ENCODE measurements at places on chromosomes 3 and 15.

- DNase-seq, result no peak
Observed at GRCh38 chr3:98725352-98725751, 37.8 kb upstream of the ST3GAL6 start.

GRCh38 chr3:75978686-75979085 is 193.3 kb upstream of the ZNF717 start:
- DNase-seq, result no peak

GRCh38 chr3:194689493-194689944 is 3.8 kb downstream of the FAM43A start:
- no peak for DNase-seq

- DNase-seq, result no peak
Observed at GRCh38 chr3:186168976-186169375, 60.1 kb upstream of the ETV5 start.

GRCh38 chr3:53071882-53072431 is 26.1 kb upstream of the SFMBT1 start:
- DNase-seq, result no peak

DNA sequence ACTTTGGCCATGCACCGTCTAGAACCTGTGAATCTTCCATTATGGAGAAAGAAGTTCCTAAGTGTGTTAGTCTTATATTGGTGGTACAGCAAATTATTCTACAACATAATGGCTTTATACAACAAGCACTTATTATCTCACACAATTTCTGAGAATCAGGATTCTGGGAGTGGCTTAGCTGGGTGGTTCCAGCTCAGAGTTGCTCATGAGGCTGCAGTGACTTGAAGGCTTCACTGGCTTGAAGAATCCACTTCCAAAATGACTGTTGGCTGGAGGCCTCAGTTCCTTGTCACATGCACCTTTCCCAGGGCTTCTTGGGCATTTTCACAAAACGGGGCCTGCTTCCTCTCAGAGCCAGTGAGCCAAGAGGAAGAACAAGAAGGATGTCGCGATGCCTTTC is 82.3 kb upstream of the RNF7 start:
- no peak for DNase-seq

GRCh38 chr3:65070968-65071367 is 383.2 kb upstream of the ADAMTS9 start:
- no peak for DNase-seq

- no peak for DNase-seq
Observed at GRCh38 chr3:25673738-25674298, 9.1 kb upstream of the TOP2B start.

- DNase-seq, result no peak
Observed at GRCh38 chr15:42165106-42165505, 8.7 kb upstream of the PLA2G4F start.

- DNase-seq, result no peak
Observed at GRCh38 chr3:99907959-99908544, 90.4 kb downstream of the CMSS1 start.

DNA sequence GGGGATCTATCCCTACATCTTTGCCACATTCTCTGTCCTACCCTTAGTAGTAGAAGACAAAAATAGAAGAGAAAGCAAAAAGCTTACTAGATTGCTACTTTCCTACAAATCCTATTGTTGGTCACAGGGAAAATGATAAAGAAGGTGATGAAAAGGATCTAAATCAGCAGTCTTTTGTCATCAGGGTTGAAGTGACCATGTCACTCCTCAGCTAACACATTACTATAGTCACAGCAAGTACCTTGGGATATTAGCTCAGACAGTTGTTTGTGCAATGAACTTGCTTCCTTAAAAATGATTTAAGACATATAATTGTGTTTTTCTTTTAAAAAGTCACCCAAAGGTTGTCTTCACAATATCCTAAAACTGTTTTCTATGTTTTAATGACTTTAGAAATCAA is 6.3 kb downstream of the ST3GAL6 start:
- no peak for DNase-seq

- DNase-seq, result no peak
Observed at GRCh38 chr3:34109021-34109420, 310.6 kb downstream of the PDCD6IP start.

- no peak for DNase-seq
Observed at GRCh38 chr3:78724859-78725258, 1042.9 kb downstream of the ROBO1 start.

GRCh38 chr3:39127269-39127907 is 19.9 kb downstream of the TTC21A start:
- DNase-seq, result no peak

DNA sequence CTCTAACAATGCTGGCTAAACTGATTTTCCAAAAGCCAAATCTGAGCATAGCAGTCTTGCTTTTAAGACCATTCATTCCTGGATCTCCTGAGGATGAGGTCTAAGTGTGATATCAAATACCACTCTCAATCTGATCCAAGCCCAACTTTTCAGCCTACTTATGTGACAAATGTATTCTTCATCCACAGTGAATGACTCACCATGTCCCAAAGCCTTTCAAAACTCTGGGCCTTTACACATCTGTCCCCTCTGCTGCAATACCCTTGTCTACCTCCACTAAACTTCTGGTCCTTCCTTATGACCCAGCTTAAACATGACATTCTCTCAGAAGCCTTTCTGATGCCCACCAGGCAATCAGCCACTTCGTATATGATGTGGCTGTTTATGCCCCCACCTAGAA is 4.6 kb downstream of the ANAPC13 start:
- no peak for DNase-seq

- DNase-seq, result no peak
Observed at GRCh38 chr15:95492388-95493070, 838.0 kb upstream of the NR2F2 start.

DNA sequence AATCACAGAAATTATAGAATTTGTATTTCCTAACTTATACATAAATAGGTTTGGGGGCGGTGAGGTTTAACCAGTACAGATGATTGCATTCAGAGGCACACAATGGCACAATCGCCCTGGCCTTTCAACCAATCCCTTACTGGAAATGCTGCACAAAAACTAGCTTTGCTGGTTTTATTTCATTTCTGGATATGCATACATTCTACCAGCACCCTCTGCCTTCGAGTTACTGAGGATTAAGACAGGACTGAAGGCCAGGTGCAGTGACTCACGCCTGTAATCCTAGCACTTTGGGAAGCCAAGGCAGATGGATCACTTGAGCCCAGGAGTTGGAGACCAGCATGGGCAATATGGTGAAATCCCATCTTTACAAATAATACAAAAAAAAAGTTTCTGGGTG is 336.1 kb downstream of the ARRDC4 start:
- no peak for DNase-seq

- no peak for DNase-seq
Observed at GRCh38 chr15:69891070-69891536, 206.6 kb downstream of the TLE3 start.

DNA sequence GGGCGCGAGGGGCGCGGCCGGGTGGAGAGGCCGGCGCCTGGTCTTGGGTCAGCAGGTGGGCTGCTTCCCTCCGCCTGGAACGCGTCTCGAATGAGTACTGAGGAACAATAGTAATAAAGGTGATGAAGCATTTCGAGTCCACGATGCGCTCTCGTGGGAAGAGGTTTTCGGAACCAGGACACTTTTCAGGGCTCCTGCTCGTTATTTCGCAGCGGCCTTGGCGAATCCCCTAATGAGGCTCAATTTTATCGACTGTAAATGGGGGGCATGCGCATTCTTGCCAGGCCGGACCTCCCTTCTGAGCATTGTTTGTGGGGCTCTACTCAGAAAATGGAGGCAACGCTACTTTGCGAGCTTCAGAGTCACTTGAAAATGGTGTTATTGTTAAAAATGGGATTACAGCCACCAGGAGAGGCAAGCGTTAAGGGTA is 1.2 kb downstream of the NR2C2 start:
- no peak for DNase-seq

- no peak for DNase-seq
Observed at GRCh38 chr3:127654374-127654773, 18.4 kb upstream of the ABTB1 start.

GRCh38 chr3:462851-463250 is 266.3 kb downstream of the CHL1 start:
- DNase-seq, result no peak

DNA sequence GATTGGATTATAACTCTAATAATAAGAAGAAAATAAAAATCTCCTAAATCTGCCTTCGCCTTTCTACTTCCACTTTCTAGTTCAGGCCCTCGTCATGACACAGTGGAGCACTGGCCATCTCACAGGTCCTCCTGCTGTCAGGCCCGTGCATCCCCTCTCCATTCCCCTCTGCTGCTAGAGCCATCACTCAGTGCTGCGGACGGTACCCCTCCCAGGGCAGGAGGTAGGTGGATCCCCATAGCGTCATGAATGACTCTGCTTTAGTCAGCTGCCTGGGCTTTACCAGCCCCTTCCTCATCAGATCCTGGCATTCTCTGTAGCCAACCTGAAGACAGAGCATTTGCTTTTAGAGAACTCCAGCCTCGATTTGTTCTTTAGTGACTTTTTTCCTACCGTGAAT is 12.0 kb upstream of the PPP1R2 start:
- no peak for DNase-seq

DNA sequence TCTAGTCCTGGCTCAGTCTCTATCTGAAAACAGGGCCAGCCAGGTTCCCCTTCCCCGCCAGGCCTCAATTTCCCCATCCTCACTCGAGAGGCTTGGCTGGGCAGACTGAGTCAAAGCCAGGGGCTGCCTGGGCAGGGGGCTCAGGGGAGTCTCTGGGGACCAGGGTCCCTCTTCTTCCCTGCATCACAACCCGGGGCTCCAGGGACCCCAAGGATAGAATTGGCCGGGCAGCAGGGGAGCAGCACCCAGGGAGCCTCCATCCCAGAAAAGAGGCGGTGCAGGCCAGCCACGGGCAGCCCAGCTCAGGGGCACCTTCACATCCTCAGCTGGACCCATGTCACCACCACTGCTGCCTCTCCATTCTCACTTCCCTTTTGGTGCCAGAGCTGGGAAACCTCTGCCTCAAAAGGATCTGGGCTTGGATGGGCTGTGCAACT is 13.3 kb upstream of the PLXND1 start:
- no peak for DNase-seq

- no peak for DNase-seq
Observed at GRCh38 chr3:123037015-123037375, 9.4 kb upstream of the SEMA5B start.

DNA sequence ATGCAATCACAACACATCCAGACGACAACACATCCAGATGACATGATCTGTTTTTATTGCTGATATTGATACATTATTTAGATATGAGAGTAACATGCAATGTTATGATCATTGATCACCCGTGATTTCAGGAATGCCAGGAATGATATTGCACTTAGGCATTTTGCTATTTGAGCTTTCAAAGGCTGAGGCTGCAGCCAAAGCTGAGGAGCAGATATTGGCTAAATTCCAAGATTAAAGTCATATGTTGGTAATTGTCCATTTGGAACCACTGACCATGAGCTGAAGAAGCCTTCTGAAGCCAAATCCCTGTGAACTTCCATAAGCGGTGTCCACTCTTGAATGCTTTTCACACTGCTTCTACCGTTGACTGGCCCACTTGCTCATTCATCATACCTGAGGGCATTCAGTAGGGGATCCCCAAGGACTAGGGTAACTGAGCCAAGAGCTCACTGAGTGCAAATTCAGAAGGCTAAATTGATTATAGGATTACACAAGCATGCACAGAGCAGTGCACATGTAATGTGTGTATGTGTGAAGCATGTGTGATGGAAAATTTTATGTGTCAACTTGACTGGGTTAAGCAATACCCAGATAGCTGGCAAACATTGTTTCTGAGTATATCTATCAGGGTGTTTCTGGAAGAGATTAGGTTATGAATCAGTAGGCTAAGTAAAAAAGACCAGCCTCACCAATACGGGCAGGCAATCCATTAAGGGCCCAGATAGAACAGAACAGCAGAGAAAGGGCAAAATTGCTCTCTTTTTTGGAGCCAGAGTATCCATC is 92.1 kb upstream of the PLAAT1 start:
- no peak for DNase-seq

GRCh38 chr3:126908752-126909275 is 74.1 kb upstream of the PLXNA1 start:
- DNase-seq, result no peak

DNA sequence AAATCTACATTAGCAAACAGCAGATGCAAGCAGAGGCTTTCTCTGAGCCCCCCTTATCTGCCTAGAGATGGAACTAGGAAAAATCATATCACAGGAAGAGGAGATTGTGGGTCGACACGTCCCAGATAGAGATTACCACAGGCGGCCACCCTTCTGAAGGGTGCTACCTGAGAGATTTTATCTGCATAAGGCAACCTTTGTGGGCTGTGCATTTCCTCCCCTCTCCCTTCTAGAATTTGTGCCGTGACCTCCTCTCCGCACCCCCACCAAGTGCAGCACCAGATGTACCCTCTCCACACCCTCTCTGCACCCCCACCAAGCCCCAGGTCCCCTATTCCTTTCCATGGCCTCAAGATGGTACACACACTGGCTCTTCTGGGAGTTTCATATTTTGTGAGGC is 27.4 kb downstream of the METTL6 start:
- no peak for DNase-seq

- DNase-seq, result no peak
Observed at GRCh38 chr3:126883241-126883640, 99.7 kb upstream of the PLXNA1 start.

DNA sequence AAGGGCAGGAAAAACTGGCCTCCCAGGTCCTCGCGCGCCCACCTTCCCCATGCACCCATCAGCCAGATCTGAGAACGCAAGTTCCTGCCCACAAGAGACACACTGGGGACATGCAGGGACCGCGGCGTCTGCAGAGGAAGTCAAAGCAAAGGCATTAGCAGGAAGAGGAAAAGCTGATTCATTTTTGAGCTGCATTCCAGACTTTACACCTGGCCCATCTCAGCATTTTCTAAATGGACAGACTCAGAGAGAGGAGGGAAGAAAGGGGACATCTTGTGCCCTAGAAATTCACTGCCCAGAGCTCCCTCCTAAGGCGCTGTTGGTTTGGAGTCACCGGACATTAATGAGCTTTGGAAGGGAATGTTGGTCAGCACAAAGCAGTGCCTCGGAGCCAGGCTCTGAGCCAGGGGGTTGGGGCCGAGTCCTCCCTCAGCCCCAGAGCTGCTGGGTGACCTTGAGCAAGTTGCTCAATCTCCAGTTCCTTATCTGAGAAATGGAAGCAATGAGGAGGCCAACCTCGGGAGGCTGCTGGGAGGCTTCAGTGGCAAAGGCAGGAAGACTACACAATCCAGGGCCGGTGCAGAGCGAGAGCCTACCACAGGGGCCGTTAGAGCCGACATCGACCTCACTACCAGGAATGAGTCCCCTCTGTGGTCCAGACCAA is 150.5 kb upstream of the IQSEC1 start:
- no peak for DNase-seq

DNA sequence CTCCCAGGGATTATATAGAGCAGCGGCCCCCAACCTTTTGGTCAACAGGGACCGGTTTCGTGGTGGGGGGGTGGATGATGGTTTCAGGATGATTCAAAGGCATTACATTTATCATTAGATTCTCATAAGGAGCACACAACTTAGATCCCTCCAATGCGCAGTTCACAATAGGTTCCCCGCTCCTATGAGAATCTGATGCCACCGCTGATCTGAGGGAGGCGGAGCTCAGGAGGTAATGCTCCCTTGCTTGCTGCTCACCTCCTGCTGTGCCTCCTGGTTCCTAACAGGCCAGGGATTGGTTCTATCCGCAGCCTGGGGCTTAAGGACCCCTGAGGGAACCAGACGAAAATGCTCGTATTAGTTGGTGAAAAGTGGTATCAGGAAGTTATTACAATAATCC is 1.3 kb upstream of the HACD2 start:
- DNase-seq, result no peak

- DNase-seq, result no peak
Observed at GRCh38 chr3:45537970-45538640, 56.4 kb upstream of the LIMD1 start.

GRCh38 chr15:54829821-54830220 is 366.9 kb downstream of the RSL24D1 start:
- DNase-seq, result no peak

All from stimulated activated CD8-positive, alpha-beta memory T cell treated with anti-CD3 and anti-CD28 coated beads, Interleukin-7, amount 100 ng/mL, for 48 hours (primary cell).